ENCODE measurements at places on chromosomes 1 and 21.

DNA sequence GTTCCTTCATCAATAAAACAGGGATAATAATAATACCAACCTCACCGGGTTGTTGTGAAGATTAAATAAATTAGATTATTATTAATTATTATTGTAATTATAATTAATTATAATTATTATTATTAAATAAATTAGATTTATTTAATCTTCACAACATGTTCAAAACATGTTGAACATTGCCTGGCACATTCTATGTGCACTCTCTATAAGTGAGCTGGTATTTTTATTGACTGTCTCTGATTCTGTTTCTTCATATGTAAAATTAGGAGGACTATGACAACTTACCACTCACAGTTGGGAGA, 834 bp upstream of the C8B start:
- DNase-seq = no peak

DNA sequence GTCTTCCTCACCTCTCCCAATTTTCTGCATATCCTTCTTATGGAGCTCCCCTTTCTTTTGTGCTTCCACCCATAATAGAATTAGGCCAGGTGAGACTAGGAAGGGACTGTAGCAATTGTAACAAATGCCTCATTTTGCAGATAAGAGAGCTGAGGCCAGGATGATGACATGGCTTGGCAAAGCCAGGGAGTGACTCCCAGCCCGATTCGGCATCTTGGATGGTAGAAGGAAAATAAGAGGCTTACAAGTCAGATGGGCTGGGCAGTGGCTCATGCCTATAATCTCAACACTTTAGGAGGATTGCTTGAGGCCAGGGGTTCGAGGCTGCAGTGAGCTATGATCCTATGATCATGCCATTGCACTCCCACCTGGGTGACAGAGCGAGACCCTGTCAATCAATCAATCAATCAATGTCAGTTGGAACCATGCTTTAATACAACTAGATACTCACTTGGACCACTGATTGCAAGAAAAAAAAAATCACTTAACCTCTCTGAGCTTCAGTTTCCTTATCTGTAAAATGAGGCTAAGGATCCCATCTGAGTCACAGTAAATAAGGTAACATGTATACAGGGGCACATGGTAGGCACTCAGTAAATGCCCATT, 51.6 kb downstream of the PLEKHA6 start:
- no peak for DNase-seq

GRCh38 chr1:32186077-32186476, 6.6 kb downstream of the TXLNA start:
- no peak for DNase-seq

- DNase-seq = no peak
Measured at GRCh38 chr1:77473690-77474089, 191.9 kb downstream of the AK5 start.

GRCh38 chr1:204128964-204129896, 22.6 kb downstream of the ETNK2 start:
- no peak for DNase-seq

GRCh38 chr1:83515578-83516154, 483.3 kb downstream of the TTLL7 start:
- no peak for DNase-seq

GRCh38 chr1:23567996-23568607, 8.8 kb upstream of the ID3 start:
- no peak for DNase-seq

DNA sequence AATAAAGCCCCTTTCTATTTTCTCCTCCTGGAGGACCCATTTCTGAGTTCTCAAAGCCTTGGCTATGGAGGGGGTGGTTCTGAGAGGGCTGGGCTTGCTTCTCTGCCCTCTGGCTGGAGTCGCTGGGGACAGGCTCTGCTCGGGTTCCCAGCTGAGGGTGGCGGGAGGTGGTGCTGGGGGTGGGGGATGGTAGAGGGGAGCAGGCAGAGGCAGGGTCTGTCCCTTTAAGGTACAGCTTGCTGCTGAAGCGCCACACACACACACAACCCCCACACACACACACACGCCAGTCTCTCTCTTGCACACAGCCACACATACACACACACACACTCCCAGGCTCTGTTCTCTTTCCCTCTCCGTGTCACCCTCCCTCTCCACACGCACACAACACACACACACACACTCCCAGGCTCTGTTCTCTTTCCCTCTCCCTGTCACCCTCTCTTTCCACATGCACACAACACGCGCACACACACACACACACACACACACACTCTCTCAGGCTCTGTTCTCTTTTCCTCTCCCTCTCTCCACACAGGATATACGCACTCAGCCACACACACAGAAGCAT, 69.8 kb upstream of the SSBP3 start:
- DNase-seq = no peak

DNA sequence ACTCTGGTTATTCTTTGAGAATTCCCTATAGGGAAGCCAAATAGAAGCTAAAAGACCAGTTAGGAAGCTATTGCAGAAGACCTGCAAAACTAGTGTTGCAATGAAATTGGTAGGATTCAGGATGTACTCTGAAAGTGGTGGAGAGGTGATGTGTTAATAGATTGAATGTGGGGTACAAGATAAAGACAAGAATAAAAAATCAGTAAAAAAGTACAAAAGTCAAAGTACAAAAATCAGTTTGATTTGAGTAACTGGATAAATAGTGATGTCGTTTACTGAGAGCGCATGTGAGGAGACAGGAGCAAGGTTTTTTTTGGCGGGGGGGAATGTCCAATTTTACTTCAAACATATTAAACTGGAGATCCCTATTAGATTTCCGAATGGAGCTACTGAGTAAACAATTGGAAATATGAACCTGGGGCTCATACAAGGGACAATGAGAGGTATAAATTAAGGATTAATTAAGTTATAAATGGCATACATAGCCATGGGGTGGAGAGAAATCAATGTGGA, 2.5 kb upstream of the DCAF8 start:
- no peak for DNase-seq

- peak; percentile 13 for DNase-seq
Measured at GRCh38 chr21:25350056-25350455, 257.2 kb downstream of the MRPL39 start.

DNA sequence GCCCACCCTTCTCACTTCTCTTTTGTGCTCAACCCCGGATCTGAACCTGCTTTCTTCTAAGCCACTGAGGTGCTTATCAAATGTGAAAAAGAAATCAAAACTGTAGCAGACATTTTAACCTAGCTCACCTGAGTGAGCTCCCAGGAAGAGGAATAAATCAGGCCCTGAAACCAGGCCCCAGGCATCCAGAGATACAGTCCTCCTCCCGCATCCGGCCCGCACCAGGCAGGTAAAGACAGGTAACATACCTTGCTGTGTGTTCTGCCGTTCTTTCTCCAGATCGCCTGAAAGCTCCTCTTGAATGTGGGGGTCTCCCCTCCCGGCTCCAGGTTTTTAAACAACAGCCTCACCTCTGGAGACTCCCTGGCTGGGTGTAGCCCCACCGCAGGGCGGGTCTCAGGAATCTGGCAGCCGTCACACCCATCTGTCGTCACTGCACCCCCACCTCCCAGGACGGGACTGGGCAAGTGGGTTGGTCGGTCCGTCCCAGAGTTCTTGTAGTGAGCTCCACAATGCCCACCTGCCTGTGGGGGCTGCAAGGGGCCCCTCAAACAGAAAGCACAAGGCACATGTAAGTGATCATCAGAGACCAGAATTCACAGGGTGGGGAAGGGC, at the start of gene LAMB3:
TSS of gene LAMB3 (minus strand) at position 305 of the 615 bp plus-strand sequence. CDS start 1,481 bp downstream, outside the sequence.
- DNase-seq = no peak

GRCh38 chr1:88541596-88541995, 142.5 kb upstream of the PKN2 start:
- no peak for DNase-seq

DNA sequence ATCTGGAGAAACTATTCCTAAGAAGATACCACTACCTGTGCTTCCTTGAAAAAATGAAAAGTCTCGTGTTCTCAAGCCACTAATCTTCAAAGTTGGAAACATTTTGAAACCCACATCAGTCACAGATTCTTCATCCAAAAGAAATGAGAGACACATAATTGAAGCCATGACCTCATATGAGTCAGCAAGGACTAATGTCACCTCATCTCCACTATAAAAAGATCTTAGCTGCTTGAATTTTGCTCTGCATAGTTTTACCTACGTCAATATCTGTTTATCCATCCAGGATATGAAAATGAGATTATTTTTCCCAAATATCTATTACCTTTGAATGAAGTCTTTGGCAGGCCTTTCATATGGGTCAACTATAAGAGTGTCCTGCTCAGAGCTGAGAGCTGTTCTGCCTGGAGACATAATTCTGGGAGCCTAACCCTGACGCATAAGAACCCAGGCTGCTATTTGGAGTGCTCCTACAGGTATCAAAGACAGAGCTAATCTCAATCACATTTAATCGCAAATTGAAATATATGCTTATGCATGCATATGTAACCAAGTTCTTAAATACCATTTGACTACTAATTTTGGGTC, 312.5 kb upstream of the PKN2 start:
- no peak for DNase-seq

GRCh38 chr1:110677526-110677925, 2.8 kb upstream of the KCNA3 start:
- DNase-seq = no peak

GRCh38 chr1:28246427-28246832, 10.5 kb downstream of the ATP5IF1 start:
- peak; percentile 80 for DNase-seq

DNA sequence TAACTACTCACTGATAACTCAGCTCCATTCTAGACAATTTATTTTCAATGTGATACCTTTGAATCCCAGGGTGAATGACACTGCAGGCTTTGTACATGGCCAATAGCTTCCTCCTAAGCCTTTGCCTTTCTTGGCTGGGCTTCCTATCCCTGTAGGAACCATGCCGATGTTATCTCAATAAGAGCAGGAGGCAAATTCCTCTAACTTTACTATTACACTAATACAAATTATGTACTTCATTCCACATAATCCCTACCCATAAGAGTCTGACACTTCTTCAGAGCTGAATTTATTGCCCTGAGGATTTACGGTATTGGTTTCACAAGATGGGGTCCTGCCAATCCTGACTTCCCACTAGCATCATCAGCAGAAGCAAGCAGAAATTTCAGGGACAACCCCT, 14.0 kb downstream of the TGFBR3 start:
- no peak for DNase-seq

DNA sequence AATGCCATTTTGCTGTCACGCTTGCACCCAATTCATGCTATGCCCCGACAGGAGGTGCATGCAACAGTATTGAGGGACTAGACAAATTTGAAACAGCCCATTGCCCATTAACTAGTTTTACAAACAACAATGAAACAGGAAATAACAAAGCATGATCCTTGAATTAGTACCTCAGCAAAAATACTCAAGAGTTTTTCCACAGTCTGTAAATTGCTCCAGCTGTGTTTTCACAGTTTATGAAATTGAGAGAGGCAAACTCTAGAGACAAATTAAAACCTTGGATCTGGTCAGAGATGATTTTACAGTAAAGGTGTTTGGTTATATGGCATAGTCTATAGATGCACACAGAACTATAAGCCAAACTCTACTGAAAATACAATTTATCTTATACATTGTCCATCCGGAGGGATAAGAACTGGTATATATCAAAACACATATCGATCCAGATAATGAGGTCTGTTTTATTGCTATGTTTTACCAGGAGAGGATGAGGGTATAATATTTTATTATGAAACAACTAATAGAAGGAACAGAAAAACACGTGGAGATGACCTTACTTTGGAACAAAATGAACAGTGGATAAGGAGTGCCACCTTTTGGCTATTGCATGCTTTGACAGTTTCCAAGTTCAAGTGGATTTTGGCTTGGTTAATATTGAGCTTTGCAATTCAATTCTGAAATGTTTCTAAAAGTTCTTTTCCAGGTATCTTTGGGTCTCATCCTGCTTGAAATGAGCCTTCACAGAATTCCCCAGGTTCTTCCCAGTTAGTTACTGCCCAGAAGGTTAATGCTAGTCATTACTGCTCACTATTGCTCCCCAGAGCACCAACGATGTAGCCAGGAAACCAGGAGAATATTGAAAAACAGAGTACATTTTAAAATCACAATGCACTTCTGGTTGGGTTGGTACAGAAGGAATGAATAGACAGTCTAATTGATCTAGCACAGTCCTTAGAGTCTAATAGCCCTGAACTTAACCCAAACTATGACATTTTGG, 45.7 kb downstream of the ZC3H11B start:
- no peak for DNase-seq

DNA sequence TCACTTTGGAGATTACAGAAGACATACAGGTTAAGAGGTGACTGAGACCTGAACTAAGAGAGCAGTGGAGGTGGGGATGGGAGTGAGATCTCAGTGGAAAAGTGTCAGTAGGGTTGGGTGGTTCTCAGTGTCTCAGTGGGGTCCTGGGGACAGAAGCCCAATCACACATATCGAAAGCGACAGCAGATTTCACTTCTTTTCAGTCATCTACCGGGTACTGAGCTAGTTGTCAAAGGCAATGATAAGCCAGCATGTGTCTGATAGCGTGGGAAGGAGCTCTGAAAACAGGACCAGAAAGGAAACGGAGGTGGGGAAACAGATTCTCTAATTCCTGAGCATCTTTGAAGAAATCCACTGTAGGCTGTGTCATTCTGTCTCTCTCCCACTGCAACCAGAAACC, 59.5 kb downstream of the RHOU start:
- DNase-seq = no peak

DNA sequence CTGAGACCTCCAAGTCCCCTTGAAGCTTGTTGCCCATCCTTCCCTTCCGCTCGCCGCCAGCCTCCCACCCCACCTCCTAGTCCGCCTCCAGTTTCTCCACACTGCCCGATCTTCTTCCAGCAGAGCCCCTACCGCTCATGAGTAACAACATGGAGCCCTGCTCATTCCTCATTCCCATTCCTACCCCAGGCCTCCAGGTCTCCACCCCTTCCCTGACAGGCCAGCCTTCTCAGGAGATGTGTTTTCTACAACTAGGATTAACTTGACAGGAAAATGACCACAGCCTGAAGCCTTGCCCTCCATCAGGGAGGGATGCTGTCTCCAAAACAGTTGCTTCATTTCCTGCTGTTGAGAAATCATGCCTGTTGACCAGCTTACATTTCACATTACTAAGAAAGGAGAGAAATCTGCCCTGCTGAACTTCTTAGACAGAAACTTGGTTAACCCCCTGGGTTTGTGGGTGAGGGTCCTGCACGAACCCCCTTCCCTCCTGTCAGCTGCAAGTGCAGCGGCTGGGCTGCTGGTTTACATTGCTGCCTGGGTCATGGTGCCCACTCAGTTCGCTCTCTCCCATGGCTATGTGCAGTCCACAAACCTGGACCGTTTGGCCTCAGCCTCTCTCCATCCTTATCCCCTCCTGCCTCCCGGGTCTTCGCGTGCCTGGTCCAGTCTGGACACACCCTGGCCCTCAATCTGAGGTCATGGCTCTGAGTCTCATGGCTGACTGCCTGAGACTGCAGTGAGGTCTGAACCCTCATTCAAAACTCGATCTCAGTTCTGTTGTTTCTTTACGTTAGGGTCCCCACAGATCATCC, 16.1 kb upstream of the CHI3L1 start:
- no peak for DNase-seq

DNA sequence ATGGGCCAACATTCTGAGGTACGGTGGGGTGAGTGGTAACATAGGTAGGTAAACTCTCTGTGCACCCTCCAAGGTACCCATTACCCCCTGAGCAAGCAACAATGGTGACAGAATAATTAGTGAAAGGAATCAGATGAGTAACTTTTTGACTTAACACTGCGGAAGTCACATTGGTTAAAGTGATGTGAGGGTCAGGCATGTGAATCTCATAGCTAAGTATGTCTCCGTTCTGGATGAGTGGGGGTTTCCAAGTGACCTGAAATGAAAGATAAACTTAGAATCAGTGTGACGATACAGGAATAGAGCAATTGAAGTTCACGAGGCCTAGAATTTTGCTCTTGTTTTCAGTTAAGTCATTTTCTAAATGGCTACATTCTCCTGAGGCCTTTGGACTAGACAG, 311.7 kb downstream of the KCTD3 start:
- DNase-seq = no peak

Data from KG1 (cell line).